Activated CD8-positive, alpha-beta memory T cell treated with anti-CD3 and anti-CD28 coated beads, Interleukin-2, amount 10 ng/mL, durations not matched to agents 7 days and 5 days (primary cell): ENCODE measurements at places on chromosomes 5 and 9.

DNA sequence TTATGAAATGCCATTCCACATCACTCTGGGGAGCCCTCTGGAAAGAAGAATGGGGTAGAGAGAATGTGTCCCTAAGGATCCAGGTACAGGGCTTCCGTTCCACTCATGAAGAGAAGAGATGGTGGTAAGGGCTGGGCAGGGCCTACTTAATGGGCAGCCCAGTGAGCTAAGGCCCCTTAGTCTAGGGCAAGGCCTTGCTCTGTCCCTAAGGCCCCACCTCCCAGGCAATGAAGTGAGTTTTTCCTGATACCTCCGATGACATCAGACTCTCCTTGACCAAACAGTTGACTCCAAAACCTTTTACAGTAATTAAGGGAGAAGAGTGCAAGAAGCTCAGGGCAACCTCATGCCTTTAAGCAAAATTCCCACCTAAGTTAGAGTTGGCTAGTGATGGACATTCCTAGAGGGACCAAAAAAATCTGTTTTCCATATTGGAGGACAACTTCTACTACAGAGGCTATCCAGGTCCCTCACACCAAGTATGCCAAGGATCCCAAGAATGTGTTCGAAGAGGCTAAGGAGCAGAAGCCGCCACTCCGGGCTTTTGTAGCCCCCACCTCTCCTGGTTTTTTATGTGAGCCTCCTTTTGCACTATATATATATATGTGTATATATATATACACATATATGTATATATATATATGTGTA is 5.9 kb downstream of the KLF9 start:
- no peaks in the 10 kb centered on the region for H3K27me3 ChIP-seq
- no peak overlapping the region for H3K4me3 ChIP-seq
- no peak for DNase-seq
- peaks cover 11% of the 10 kb centered on the region for H3K36me3 ChIP-seq

GRCh38 chr5:635306-636055 is 23.3 kb downstream of the CEP72 start:
- no peak overlapping the region for H3K4me3 ChIP-seq
- DNase-seq, result peak; percentile 32
- peaks cover 31% of the 10 kb centered on the region for H3K36me3 ChIP-seq
- no peaks in the 10 kb centered on the region for H3K4me1 ChIP-seq
- no peaks in the 10 kb centered on the region for H3K27me3 ChIP-seq

GRCh38 chr5:56175021-56175420 is 58.1 kb downstream of the ANKRD55 start:
- peaks cover 59% of the 10 kb centered on the region for H3K27me3 ChIP-seq
- no peak overlapping the region for H3K27ac ChIP-seq
- DNase-seq, result no peak
- peaks cover 2% of the 10 kb centered on the region for H3K4me1 ChIP-seq

- no peaks in the 10 kb centered on the region for H3K36me3 ChIP-seq
- H3K27ac ChIP-seq, result no peak overlapping the region
- peak; percentile 61 for DNase-seq
- H3K4me3 ChIP-seq, result no peak overlapping the region
Measured at GRCh38 chr5:152505442-152506042, 100.5 kb upstream of the NMUR2 start.

DNA sequence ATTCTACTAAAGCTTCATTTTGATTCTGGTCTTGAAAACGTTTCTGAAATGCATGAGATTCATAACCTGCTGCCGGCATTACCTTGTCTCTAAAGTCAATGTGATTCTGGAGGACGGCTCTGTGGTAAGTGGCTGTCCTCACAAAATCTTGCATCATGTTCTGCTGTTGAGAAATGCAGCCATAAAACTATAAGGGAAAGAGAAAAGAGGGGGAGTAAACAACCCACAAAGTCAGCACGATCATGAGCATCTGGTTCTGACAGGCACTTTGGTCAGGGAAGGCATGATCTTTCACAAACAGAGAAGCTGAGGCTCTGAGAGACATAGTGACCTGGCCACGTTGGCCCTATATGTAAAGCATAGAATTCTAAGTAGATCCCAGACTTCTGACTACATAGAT is 168.9 kb upstream of the PUM3 start:
- no peaks in the 10 kb centered on the region for H3K4me1 ChIP-seq
- H3K27me3 ChIP-seq, result no peaks in the 10 kb centered on the region
- DNase-seq, result no peak
- H3K36me3 ChIP-seq, result no peaks in the 10 kb centered on the region
- H3K27ac ChIP-seq, result no peak overlapping the region

- peak overlapping the region; percentile 52 for H3K27ac ChIP-seq
- H3K4me1 ChIP-seq, result peaks cover 69% of the 10 kb centered on the region
- H3K4me3 ChIP-seq, result no peak overlapping the region
- DNase-seq, result no peak
- H3K36me3 ChIP-seq, result peaks cover 1% of the 10 kb centered on the region
Measured at GRCh38 chr9:109416135-109416706, 81.9 kb downstream of the PTPN3 start.

DNA sequence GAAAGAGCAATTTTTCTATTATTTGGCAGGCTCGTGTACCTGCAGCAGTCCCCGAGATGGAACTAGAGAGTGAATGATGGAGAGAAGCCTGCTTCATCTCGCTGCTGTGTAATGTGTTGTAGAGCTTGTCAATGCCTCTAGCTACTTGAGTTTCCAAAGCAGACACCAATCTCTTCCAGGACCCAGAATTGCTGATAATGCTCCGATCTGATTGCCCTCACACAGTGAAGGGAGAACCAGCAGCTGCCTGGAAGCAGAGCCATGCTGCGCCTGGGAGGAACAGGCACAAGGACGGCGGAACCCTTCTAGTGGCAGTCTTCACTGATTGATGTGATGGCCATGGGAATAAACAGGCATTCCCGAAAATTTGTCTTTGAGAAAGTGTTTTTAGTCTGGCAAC is 288.0 kb downstream of the ICE1 start:
- peaks cover 4% of the 10 kb centered on the region for H3K27me3 ChIP-seq
- H3K4me3 ChIP-seq, result no peak overlapping the region
- no peak for DNase-seq
- no peak overlapping the region for H3K27ac ChIP-seq

DNA sequence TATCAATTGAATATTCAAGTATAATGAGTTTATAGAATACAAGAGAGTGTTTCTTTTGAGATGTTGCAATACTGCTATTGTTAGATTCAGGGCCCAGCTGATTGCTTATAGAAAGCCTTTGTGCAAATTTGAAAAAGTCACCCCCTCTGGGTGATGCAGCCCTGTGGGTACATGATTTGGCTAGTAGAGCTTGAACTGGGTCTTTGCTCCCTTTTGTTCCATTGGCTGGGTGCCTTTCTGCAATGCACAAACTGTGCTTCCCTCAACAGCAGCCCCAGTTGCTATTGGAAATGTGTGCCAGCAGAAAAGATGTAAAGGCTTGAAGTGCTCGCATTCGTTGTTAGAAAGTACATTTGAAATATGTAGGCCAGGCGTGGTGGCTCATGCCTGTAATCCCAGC is 61.8 kb upstream of the CEMIP2 start:
- no peaks in the 10 kb centered on the region for H3K36me3 ChIP-seq
- H3K4me1 ChIP-seq, result no peaks in the 10 kb centered on the region
- no peak overlapping the region for H3K27ac ChIP-seq

GRCh38 chr5:149437391-149438040 is 58.4 kb upstream of the IL17B start:
- DNase-seq, result no peak
- no peak overlapping the region for H3K4me3 ChIP-seq
- H3K27ac ChIP-seq, result no peak overlapping the region
- no peaks in the 10 kb centered on the region for H3K36me3 ChIP-seq
- H3K27me3 ChIP-seq, result peaks cover 10% of the 10 kb centered on the region

- peaks cover 5% of the 10 kb centered on the region for H3K4me1 ChIP-seq
- H3K27me3 ChIP-seq, result peaks cover 3% of the 10 kb centered on the region
- H3K27ac ChIP-seq, result no peak overlapping the region
- no peak for DNase-seq
Measured at GRCh38 chr9:99515093-99515492, 293.0 kb downstream of the SEC61B start.

DNA sequence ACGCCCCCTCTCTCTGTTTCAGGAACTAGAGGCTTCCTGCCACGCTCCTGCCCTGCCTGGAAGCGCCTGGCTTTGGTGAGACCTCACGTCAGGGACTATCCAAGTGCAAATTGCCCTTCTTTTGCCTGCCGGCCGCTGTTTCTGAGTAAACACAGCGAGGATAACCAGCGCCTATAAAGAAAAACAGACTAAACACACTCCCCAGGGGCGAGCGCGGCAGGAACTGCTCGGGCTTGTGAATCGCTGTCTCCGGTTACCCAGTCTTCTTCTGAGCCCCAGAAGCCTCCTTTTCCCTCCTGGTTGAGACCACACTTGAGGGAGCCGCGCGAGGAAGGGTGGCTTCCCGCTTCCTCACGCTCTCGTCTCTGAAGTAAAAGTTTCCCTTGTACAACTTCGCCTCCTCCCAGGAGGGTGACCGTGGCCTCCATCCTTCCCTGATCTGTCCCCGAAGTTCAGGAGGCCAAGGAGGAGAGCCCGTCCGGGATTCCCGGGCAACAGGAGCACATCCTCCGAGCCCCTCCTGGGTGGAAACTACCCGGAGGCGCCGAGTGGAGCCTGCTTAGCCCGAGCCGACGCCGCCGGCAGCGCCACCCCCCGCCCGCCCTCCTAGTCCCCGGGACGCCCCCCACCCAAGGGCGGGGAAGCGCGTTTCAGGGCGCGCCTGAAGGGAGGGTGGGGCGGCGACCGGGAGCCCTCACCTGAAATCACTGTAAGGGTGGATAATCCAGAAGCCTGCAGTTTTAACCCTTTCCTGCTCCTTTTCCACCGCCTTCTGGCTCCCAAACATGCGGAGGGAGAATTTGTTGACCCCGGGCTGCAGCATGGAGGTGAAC is 993 bp downstream of the HCN1 start:
- no peak overlapping the region for H3K27ac ChIP-seq
- peaks cover 5% of the 10 kb centered on the region for H3K36me3 ChIP-seq
- peaks cover 3% of the 10 kb centered on the region for H3K4me1 ChIP-seq

- peaks cover 82% of the 10 kb centered on the region for H3K27me3 ChIP-seq
- peak; percentile 34 for DNase-seq
- no peak overlapping the region for H3K27ac ChIP-seq
- H3K4me1 ChIP-seq, result peaks cover 27% of the 10 kb centered on the region
- no peak overlapping the region for H3K4me3 ChIP-seq
Measured at GRCh38 chr5:38455796-38456330, 100.6 kb downstream of the LIFR start.

DNA sequence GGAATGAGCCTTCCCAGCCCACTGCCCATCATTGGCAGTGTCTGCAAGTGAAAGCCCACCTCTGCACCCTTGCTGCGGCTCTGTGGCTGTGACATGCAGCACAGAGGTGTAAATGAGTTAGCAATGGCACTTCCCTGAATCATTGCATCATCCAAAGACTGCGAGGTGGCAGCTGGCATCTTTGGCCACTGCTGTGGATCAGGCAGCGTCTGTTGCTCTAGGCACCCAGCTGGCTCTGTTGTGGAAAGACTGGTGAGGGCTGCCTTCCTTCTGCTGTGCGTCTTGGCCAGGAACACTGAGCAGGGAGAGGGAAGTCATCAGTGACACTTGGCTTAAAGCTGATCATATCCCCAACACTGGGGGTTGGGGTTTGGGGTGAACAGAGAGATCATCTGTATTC is 64.5 kb downstream of the MFAP3 start:
- H3K4me1 ChIP-seq, result no peaks in the 10 kb centered on the region
- H3K4me3 ChIP-seq, result no peak overlapping the region
- no peak for DNase-seq
- no peaks in the 10 kb centered on the region for H3K27me3 ChIP-seq
- no peaks in the 10 kb centered on the region for H3K36me3 ChIP-seq
- no peak overlapping the region for H3K27ac ChIP-seq

DNA sequence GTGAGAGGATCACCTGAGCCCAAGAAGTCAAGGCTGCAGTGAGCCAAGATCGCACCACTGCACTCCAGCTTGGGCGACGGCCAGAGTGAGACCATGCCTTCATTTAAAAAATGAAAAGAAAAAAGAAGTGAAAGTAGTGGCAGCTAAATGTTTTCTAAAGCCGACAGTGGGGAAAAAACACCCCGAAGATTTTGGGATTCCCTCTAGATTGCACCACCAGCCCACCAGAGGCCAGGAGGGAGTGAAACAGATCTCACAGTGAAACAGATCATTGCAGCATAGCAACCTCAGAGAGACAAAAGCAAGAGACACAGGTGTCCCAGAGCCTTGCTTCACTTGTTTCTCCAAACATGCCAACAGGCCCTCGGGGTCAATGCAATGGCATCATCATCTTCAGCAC is 156.8 kb downstream of the PAX5 start:
- H3K4me1 ChIP-seq, result peaks cover 3% of the 10 kb centered on the region
- peaks cover 19% of the 10 kb centered on the region for H3K27me3 ChIP-seq
- DNase-seq, result no peak
- H3K36me3 ChIP-seq, result no peaks in the 10 kb centered on the region
- no peak overlapping the region for H3K4me3 ChIP-seq

DNA sequence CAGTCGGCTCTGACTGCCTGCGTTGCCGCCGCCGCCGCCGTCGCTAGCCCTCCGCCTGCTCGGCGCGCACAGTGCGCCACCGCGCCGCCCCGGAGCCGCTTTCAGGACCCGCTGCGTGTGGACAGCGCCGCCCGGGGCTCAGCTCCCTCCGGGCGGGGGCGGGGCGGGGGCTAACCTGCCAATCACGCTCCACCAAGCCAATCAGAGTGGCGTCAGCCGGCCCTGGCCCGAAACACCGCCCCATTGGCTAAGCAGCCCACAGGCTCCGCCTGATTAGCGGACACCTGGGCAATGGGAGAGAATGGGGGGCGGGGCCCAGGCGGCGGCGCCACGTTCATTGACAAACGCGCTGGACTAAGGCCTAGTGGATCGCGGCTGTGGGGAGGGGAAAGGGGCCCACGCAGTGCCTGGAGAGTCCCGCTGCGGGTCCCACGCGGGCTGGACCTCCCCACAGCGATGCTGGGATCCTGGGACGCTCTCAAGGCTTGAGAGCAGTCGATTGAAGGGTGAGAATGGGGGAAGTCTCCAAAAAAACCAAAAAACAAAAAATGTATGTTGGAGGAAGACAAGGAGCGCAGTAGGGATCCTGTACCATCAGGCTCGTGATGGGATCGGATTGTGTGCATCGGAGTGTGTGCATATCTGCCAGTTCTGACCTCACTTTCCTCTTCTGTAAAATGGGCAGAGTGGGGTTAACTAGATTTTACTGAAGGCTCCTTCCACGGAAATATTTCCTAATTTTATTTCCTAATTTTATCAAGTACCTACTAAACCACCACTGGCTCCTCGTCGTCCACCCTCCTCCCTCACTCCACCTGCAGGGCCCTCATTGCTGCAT is 6.3 kb downstream of the PAX5 start:
- no peak overlapping the region for H3K27ac ChIP-seq
- peak; percentile 93 for DNase-seq
- peaks cover 96% of the 10 kb centered on the region for H3K27me3 ChIP-seq
- peak overlapping the region; percentile 63 for H3K4me3 ChIP-seq
- peaks cover 30% of the 10 kb centered on the region for H3K4me1 ChIP-seq

GRCh38 chr9:93291536-93292287 is 107.8 kb downstream of the WNK2 start:
- H3K4me3 ChIP-seq, result no peak overlapping the region
- H3K27ac ChIP-seq, result no peak overlapping the region
- DNase-seq, result no peak
- no peaks in the 10 kb centered on the region for H3K4me1 ChIP-seq
